ENCODE measurements at places on chromosomes 3 and 15.

GRCh38 chr3:4739289-4740236 is 239.7 kb upstream of the BHLHE40 start:
- no peak for DNase-seq

GRCh38 chr3:120039642-120040610 is 54.3 kb downstream of the GSK3B start:
- no peak for DNase-seq

DNA sequence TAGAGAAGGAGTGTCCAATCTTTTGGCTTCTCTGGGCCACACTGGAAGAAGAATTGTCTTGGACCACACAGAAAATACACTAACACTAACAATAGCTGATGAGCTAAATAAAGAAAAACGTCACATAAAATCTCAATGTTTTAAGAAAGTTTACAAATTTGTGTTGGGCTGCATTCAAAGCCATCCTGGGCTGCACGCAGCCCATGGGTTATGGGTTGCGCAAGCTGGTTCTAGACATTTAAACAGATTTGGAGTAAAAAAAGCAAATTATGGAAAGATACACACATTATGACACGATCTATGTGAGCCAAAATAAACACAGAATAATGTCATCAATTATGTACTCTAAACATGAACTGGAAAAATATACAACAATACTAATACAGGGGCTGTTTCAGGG is 703.3 kb upstream of the LMCD1 start:
- DNase-seq = no peak

DNA sequence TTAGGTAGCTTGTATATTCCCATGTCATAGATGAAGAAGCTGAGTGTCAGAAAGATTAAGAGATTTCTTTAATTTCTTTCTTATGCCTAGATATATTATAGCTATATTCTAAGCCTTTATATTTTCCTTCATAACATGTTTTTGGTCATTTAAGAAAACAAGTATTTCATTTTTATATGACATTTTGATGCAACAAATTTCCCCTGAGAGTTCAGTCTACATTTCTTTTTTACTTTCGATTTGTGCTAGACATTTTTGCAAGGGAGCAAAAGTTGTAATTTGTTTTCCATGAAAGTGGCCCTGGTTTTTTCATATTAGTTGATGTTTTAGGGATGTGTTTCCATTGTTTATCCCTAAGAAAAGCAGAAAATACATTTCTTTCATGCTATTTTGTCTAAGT is 344.9 kb downstream of the NLGN1 start:
- DNase-seq = no peak

DNA sequence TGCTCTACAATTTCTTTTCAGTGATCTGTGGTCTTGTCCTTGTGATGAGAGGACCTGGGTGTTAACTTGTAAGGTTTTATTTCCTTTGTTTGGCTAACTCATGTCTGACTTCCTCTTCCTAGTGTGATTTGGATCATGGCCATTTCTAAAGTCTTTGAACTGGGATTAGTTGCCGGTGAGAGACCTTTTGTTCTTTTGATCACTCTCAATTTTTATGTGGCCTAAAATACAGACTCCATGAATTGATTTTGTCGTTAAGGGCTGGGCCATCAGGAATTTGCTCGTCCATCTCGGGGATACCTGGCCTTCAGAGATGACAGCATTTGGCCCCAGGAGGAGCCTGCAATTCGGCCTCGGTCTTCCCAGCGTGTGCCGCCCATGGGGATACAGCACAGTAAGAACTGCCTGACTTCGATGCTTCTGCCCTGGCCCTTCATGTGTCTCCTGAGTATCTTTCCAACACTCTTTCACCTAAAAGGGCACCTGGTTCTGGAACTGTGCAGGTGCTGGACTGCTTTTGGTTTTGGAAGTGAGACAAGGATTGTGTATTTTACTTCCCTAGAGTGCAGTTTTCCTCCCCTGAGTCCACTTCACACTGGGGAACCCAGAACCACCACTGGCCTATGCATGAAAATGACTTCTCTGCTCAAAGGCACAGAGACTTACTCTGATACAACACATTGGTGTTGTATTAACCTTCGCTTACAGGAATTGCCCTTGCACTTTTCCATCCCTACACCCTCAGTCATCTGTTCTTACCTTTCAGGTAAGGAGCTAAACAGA is 13.1 kb upstream of the LRRC2 start:
- DNase-seq = no peak

- DNase-seq = no peak
Measured at GRCh38 chr3:37056826-37057225, 63.5 kb downstream of the MLH1 start.

Data from stimulated activated CD8-positive, alpha-beta memory T cell treated with anti-CD3 and anti-CD28 coated beads, Interleukin-15, amount 100 ng/mL, for 4 hours (primary cell).